ENCODE measurements at places on chromosomes 7 and 10.
A peak's percentile ranks its signal among the peaks of the same experiment; 100 is the strongest.

GRCh38 chr10:132537684-132538001 is at the start of gene INPP5A:
TSS of gene INPP5A (plus strand) at chr10:132537787. CDS start at chr10:132538097, 310 bp downstream.
- DNase-seq = no peak

DNA sequence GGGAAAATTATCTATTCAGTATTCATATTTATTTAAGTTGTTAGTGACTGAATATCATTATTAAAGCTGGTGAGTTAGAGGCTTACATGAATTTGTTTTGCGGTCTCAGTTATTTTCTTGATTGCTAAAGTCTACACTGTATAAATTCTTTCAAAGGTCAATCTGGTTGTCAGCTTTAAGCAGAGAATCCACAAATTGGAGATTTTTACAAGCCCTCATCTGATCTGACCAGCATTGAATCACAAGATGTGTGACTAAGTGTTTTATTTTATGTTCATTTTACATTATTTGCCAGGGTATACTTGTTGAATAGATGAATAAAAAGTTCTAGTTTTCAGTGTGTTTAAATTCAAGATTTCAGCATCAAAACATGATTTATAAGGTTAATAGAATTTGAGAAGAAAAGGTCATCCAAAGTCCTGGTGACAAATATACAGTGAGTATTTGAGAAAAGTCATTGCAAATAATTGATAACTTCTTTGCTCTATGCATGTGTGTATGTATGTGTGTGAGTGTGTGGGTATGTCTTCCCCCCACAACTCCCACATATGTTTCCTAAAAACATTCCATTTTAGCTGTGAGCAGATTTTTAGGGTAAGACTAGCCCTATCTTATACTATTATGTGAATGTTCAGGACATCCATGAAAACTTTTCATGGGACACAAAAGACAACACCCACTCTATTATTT is 4.4 kb downstream of the SEMA3A start:
- no peak for DNase-seq

- DNase-seq = no peak
Measured at GRCh38 chr10:87660484-87661133, 931 bp downstream of the PAPSS2 start.

GRCh38 chr10:11144626-11145494 is 127.2 kb downstream of the CELF2 start:
- no peak for DNase-seq

- no peak for DNase-seq
Measured at GRCh38 chr10:102841827-102842345, 4.7 kb upstream of the CYP17A1 start.

GRCh38 chr10:101007099-101007711 is 7.6 kb downstream of the LZTS2 start:
- DNase-seq = no peak

DNA sequence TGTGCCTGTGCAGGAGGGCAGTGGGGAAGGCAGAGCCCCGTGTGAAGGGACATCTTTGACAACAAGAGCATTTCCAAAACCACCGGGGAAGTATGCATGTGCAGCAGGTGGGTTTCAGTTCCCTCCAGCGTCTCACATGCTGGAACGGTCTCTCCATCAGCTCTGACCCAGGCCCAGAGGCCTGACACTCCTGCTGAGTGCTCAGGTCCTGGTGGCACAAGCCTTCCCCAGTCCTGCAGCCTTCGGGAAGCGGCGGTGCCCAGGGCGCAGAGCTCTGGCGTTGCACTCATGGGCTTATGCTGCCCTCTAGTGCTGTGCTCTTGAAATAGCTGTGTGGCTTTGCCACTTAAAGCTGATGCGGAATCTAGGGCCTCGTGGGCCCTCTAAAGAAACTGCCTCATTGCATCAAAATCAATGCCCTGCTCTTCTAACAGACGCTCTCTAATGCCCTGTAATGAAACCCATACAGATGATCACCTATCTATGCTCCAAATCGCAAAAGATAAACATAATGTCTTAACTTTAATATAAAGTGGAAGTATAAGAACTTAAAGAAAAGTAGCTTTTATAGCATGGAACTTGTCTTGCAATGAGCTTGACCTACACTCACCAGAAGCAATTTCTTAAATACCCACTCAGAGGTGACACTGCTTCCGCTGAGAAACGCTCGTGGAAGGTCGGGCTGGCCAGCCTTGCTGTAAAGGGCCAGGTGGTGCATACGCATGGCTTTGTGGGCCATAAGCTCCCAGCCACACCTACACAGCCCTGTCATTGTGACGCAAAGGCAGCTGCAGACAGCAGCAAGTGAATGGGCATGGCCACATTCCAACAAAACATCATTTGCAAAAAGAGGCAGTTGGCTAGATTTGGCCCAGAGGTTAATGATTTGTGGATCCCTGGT is 38.6 kb downstream of the CLRN3 start:
- DNase-seq = peak; percentile 45

GRCh38 chr7:14825912-14826311 is 76.6 kb downstream of the DGKB start:
- DNase-seq = no peak

- no peak for DNase-seq
Measured at GRCh38 chr7:112937651-112938415, 147.6 kb upstream of the TMEM168 start.

DNA sequence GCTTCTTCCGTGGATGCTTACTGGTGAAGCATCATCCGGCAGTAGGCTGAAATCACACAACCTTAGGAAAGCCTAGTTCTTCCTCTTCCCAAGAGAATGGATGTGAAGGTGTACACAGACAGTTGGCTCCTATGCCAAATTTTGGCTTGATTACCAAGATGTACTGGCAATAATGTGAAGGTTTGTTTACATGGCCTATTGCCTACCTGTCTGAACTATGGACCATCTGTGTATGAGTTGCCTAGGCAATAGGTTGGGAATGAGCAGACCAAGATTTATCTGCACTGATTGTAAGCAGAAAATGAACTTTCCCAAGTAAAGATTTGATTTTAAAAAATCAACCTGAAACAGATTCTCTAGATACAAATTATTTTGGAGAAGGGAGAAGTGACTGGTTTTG is 325.9 kb upstream of the SORCS1 start:
- DNase-seq = no peak

GRCh38 chr7:1087465-1087814 is 473 bp upstream of the GPER1 start:
- no peak for DNase-seq

DNA sequence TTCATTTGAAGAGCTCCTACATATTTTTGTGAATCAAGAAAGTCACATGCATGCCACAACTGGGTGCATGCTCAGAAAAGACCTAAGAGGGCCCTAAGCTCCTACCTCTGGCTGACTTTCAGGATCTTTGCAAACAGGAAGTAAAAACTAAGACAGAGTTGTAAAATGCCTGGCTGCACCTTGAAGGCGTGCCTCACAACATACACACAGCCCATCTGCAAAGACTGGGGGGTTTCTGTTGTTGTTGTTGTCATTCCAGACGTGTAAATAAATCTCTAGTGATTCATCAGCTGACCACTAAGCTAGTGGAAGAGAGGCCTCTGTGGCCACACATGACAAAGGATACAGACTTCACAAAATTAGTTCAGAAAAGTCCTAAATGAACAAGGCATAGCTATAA is 31.8 kb downstream of the SMURF1 start:
- DNase-seq = no peak

DNA sequence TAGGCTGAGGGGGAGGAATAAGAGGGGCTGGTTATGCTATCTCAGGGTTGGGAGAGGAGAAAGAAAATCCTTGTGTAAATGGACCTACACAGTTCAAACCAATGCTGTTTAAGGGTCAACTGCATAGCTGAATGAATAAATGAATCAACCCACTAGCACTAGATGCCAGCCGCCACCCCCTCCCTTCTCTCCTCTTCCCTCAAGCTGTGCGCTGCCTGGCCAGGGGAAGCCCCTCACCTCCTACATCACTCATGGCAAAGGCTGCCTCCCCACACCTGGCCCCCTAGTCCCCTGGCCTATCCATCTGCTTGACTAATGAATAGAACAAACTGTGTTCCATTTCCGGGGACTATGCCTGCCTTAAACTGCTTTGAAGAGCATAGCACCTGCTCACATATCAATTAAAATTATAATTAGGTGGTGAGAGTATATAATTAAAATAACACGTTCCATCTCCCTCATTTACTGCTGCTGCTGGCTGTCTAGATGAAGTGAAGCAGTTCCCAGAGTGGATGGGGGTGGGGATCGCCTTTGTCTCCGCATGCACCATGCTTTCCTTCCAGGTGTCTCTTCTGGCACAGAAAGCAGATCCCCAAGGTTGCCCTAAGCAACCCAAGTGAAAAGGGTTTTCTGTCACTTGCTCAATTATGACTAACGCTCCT is 32.6 kb downstream of the GRID1 start:
- no peak for DNase-seq

- DNase-seq = no peak
Measured at GRCh38 chr10:6530966-6531365, 49.1 kb downstream of the PRKCQ start.

GRCh38 chr7:12967322-12967721 is 279.9 kb downstream of the ARL4A start:
- DNase-seq = no peak

GRCh38 chr10:50541317-50541716 is 82.4 kb downstream of the SGMS1 start:
- no peak for DNase-seq

GRCh38 chr10:36606234-36606839 is 519.1 kb upstream of the ANKRD30A start:
- no peak for DNase-seq

DNA sequence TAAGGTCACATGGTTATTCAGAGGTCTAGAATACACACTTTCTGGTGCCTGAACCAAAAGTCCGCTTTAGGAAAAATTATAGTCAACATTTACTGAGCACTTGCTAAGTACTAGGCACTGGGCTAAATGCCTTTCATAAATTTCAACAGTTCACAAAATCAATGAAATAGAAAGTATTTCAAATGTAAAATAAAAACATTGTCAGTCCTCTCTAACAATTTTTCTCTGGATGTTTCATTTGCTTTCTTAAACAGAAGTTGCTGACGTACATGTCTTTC is 61.7 kb downstream of the HHEX start:
- DNase-seq = no peak

- DNase-seq = no peak
Measured at GRCh38 chr7:131826960-131827359, 270.5 kb upstream of the PODXL start.

GRCh38 chr10:124912101-124912886 is 29.6 kb upstream of the ZRANB1 start:
- no peak for DNase-seq

DNA sequence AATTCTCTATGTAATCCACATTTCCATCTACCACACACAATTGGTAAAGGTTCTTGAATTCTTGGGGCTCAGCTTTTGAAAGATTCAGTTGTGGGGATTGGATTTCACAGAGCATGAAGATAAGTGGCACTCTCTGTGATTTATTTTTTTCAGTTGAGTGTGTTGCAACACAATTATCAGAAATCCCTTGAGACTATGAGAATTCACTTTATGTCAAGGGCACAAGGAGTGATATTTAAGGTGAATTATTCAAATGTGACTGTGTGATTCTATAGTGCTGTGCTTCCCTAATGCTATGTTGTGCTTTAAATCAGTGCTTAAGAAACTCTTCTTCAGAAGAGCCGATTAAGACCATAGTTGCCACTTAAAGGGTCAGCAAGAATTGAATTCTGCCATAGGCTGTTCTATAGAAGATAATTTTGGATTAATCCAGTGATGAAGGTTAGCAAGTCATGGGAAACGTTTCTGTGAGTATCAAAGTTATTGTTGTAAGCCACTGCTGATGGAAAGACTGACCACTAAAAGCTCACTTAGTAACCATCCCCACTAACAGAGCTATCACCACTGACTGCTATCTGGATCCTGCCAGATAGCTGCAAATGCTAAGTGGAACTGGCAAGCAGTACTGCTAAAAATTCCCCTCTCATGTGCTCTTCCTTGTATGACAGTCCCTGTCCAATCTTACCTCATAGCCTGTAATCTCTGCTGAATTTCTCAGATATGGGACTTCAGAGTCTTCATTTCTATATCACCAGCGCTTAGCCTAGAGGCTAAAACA is 134.0 kb upstream of the SEMA3D start:
- DNase-seq = no peak

DNA sequence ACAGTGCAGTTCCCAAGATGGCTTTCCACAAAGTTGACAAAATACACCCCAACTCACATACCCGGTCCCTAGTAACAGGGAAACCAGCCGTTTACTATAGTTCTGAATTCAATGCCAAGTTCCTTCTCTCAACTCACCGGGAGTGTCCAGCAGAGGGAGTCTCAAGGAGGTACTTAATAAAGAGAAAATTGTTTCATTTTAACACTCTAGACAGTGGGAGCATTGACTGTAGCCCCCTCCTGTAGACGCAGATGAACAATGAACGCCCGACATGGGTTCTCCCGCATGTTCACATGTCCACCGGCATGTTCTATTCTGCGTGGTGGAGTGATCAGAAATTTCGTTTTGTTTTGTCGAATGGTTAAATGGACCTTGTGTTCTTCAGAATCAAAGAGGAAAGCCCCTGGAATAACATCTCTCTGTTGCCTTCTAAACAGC is 1.9 kb downstream of the HIPK2 start:
- peak; percentile 75 for DNase-seq

DNA sequence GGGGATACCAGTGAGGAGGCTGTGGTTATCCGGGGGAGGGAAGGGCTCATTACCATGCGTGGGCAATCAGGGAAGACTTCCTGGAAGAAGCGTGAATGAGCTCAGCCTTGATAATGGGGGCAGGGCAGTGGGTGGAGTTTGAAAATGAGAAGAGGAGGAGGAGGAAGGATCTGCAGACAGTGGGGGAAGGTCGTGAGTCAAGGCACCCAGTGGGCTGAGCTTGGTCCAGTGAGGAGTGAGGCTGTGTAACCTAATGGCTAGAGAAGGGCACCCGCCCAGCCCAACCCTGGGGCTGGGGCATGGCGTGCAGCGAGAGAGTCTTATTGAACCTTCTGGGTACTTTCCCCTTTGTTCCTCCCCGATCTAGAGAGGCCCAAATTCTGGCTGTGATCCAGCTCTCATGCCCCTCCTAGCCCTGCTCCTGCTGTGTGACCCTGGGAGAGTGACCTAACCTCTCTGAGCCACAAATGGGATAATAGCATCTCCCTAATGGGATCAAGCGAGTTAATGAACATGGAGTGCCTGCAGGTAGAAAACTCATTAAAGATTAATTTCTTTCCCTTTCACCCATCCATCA is 31.5 kb downstream of the CLIP2 start:
- no peak for DNase-seq
